A549 (cell line): ENCODE measurements at places on chromosomes 4 and X. TPM values are rescaled to one million over a fixed set of nuclear protein-coding genes. Genes with fewer than 3 reads are reported as not detected.

DNA sequence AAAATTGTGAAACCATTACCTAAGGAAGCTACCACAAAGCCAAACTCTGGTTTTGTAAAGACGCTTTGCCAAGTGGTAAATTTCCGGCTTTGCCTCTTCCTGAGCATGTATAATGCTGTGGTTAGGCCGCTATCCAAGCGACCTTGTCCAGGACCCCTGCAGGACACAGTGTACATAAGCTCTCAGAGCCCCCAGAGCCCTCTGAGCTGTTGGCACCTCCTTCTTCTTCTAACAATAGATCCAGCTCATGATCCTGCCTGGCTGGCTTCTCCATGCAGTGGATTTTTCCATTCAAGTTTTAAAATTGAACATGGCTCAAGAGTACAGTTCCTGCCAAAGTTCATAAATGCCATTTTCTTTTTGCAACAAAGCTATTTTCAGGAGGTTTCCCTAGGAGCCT, 326.7 kb downstream of the MAPK10 start:
- no peak for DNase-seq

GRCh38 chrX:115652221-115652620, 91.2 kb downstream of the PLS3 start:
- DNase-seq: no peak

GRCh38 chr4:116599859-116600258, 485.5 kb downstream of the TRAM1L1 start:
- DNase-seq: peak; percentile 0

GRCh38 chr4:125826801-125827695, 512.3 kb downstream of the FAT4 start:
- DNase-seq: no peak

GRCh38 chrX:129808829-129809796, 29.4 kb downstream of the SASH3 start:
- no peak for DNase-seq

DNA sequence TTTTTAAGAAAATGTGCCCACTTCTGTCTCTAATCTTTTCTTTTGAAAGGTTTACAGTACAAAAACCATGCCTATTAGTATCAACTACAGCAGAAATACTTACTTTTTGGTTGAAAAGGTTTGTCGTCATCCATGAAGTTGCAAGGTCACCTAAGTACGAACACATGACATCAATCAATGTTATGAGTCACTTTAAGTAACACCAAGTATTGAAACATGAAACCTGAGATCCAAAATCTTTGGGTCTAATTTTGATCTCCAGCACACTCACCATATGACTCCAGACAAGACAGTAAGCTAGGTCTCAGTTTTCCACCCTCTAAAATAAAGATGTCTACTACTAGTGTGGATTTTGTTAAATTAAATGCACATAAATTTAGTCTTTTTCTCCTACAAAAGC, 8.4 kb downstream of the ZNF280C start:
- DNase-seq: no peak

DNA sequence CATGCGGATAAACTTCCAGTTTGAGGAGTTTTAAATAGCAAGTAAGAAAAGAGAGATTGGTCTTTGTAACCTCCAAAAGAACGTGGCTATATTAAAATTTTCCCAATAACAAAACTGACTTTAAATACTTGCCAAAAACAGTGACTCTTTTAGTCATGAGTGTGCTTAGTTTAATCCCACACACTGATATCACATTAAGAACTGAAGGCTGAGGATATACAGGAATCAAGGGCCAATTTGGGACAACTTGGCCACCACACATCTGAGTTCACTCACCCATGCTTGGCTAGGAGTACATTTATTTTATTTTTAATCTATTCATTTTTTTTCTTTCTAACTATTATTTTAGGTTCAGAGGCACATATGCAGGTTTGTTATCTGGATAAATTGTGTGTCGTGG, 110.2 kb downstream of the APBB2 start:
- no peak for DNase-seq

- DNase-seq: peak; percentile 28
These were observed 78.8 kb upstream of the BCOR start for GRCh38 chrX:40176351-40177116.

DNA sequence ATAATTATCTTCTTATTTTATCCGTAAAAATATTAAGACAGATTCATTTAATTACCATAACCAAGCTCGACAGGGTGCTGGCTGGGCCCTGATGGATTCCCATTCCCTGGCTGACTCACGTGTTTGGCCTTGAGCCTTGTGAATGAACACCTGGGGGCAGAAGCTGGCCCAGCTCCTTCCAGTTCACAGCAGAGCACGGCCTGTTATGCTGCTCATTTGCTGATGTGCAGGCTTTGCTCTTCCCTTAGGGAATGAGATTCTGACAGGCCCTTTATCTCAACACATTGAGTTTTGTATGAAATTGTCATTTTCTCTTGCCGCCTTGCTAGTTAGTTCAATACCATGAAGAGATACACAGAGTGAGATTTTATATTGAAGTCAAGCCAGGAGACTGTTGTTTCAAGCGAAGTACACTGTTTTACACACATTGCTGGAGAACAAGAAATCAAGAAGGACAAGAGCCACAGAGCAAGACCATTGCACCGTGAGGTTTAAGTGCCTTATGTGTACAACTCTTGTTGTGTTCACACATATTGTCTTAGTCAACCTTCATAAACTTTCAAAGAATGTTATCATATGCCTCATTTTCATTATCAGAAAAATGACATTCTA, 1583.3 kb downstream of the STIM2 start:
- no peak for DNase-seq

DNA sequence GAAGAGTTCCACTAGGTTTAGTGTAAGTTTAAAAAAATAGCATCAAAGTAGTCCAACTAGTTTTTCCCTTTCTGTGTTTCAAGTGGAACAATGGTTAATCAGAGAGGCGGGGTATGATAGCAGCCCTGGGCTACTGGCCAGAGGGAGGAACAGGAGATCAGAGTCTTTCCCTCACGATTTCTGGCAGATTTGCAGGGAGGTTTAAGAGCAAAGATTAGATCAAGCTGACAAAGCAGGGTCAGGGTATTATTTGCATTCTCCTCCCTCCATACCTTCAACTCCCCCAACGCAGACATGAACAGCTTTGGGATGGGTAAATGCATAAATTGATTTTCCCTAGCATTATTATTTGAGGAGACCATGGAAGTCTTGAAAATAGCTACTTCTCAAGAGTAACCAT, 277.6 kb upstream of the DIAPH2 start:
- DNase-seq: peak; percentile 62

DNA sequence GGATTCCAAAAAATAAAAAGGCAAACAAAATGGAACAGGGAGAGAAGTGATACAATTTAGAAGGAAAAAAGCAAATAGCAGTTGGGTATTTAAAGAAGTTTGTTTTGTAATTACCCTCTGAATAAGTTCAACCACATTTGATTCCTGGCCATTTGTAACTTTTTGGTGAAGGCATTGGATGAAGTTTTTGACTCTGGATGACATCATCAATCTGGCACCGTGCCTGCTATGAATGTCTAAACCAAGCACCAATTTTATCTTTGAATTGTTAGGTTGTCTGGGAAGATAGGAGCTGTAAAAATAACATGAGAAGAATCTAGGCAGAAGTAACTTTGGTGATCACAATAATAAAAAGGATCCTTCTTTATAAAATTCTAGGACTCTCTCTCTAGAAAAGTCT, 29.5 kb downstream of the TMPRSS11A start:
- no peak for DNase-seq

GRCh38 chrX:10011261-10011931, 44.2 kb downstream of the CLDN34 start:
- DNase-seq: no peak

DNA sequence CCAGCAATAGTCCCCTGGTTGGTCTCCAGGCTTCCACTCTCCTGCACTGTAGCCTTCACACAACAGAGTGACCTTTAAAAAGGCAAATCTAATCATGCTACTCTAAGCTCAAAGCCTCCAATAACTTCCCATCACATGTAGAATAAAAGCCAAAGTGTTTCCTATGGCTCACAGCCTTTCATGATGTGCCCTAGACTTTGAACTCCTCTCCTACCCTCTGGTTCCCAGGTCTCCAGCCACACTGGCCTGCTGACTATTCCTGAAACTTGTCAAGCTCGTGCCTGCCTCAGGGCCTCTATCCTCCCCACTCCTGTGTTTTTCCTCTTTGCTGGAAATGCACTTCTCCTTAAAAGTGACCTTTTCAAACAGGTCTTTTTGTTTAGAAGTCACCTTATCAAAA, 3.1 kb downstream of the MANBA start:
- no peak for DNase-seq

The GPR173 gene
- not detected in 3 replicates for polyA plus RNA-seq

The ARHGAP36 gene
- not detected in 3 replicates for polyA plus RNA-seq

The ARAP2 gene
- 0.22 to 0.34 TPM (median 0.31 TPM) in 3 replicates for polyA plus RNA-seq

The ERCC6L gene
- 12.1 to 14.2 TPM (median 13.5 TPM) in 3 replicates for polyA plus RNA-seq

The FAM9C gene
- 0.03 TPM in 1 of 3 replicates, not detected in the others for polyA plus RNA-seq

The TDO2 gene
- polyA plus RNA-seq: 2.0 to 2.6 TPM (median 2.6 TPM) in 3 replicates
